ENCODE measurements at places on chromosomes 7 and 10.

DNA sequence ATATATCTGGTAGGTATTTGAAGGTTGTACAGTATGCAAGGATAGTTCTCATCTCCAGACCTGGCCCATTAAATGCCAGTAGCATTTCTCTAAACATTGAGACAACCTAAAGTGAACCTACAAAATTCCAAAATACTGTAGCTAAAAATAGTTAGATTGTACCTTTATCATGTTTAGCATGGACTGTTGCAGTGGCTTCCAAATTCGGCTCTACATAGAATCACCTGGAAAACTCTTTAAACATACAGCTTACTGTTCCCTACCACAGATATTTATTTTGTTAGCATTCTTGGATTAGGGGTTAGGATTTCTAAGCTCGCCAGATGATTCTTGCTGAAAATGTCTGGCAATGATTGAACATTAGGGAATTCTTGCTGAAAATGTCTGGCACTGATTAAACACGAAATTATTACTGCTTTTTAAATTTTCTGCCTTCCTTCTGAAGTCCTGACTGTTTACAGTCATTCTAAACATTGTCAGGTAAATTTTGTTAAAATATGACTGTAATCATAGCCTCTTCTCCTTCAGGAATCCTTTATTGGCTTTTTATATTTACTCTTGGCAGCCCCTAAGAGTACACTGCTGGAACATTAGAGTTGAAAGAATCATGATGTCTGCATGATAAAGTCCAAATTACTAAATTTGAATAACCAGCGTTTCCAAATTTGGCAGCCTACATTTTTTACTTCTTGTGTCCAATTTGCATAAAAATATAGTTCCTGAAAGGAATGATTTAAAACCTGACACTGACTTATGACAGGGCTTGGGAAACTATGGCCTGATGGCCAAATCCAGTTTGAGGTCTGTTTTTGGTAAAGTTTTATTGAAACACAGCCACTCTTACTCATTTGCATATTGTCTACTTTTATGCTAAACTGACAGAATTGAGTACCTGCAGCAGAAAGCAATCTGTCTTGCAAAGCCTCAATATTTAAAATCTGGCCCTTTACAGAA, 40.3 kb downstream of the SHOC2 start:
- peak; percentile 18 for DNase-seq

DNA sequence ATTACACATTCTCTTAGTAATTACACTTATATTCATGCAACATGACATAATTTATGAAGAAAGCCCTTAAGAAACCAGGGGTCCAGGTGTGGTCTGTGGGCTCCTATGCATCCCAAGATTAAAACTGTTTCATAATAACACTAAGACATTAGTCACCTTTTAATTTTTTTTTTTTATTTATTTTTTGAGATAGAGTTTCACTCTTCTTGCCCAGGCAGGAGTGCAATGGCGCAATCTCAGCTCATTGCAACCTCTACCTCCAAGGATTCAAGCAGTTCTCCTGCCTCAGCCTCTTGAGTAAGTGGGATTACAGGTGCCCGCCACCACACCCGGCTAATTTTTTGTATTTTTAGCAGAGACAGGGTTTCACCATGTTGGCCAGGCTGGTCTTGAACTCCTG, 12.5 kb downstream of the GDI2 start:
- no peak for DNase-seq

DNA sequence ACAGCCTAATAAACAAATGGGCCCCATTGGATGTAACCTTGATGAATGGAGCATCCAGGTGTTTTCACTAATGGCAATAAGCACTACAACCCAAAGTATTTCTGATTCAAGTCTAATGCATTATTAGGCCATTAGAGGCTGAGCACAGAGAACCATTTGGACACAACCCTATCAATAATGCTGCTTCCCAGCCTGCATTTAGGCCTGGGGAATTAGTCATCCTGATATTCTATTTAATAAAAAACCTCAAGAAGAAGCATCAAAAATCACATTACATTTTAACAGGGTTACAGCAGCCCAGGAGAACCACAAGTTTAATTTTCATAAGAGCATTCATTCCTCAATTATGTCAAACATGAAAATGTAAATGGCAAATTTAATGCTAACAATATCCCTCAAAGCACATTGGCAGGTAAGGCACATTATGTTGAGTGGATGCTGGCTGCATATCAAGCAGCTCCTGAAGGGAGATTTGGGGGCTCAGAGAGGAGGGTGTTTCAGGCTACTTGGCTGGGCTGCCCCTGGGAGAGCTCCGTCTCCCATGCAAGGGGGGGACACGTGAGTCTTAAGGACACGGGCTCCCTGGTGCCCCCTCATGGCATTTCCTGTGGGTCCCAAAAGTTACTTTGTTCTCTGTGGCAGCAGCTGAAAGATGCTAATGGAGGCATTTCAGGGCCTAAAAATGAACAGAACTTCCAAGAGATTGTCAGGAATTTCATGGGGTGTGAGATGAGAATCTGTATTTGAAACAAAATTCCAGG, 143.4 kb downstream of the HERPUD2 start:
- no peak for DNase-seq

GRCh38 chr10:44517635-44518034, 132.7 kb upstream of the CXCL12 start:
- peak; percentile 18 for DNase-seq

GRCh38 chr7:70787286-70787685, 344.7 kb upstream of the GALNT17 start:
- no peak for DNase-seq
